ENCODE measurements at places on chromosomes 7 and 10. TPM values are rescaled to one million over a fixed set of nuclear protein-coding genes. Genes with fewer than 3 reads are reported as not detected.

Gene NYAP1
- total RNA-seq = 0.56 TPM

Gene ELFN1
- total RNA-seq = 1.3 TPM

DNA sequence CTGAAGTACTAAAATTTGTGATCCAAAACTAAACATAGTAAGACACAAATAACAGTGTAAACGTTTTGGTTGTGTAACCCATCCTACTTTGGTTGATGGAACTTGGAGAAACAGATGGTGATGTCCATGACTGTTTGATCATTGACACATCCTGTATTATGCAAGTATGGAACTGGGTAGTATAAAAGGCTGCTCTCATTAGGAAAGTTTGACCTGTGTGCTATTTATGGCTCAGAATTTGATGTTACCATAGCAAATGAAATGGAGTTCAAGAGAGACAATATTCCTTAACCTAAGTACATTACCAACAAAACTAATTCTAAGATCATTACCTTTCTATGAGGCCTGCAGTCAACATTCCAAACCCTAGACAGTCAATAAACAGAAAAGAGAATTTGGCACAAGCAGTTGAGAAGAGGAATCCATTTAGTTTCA is 39.9 kb downstream of the DKK1 start:
- H3K27ac ChIP-seq = no peak overlapping the region
- no peaks in the 10 kb centered on the region for H3K36me3 ChIP-seq
- H3K4me3 ChIP-seq = no peak overlapping the region
- H3K27me3 ChIP-seq = no peaks in the 10 kb centered on the region
- no peak for DNase-seq
- peaks cover 7% of the 10 kb centered on the region for H3K4me1 ChIP-seq

GRCh38 chr10:91493313-91493712 is 83.2 kb downstream of the HECTD2 start:
- H3K36me3 ChIP-seq = no peaks in the 10 kb centered on the region
- H3K4me3 ChIP-seq = no peak overlapping the region
- DNase-seq = no peak
- no peak overlapping the region for H3K27ac ChIP-seq
- no peaks in the 10 kb centered on the region for H3K4me1 ChIP-seq

GRCh38 chr10:112896273-112896672 is 53.8 kb upstream of the TCF7L2 start:
- no peaks in the 10 kb centered on the region for H3K27me3 ChIP-seq
- peaks cover 10% of the 10 kb centered on the region for H3K4me1 ChIP-seq
- no peak overlapping the region for H3K4me3 ChIP-seq
- H3K36me3 ChIP-seq = no peaks in the 10 kb centered on the region
- DNase-seq = no peak
- H3K27ac ChIP-seq = no peak overlapping the region

DNA sequence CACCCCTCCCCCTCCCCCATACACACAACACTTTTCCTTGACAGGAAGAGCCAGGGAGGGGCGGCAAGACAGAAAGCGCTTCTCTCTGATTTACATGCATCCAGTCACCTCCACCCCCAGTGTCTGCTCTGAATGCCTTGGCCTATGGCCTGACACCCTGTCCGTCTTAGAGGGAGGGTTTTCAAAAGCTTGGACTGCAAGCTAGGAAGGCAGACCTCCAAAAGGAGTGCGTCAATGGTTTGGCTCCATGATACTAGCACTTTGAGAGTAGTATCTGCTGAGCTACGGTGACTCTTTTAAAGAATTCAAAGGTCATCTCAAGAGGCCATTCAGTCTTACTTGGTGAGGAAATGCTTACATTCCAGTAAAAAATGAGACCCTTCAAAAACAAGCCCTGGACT is 20.3 kb upstream of the PAX2 start:
- DNase-seq = no peak
- no peaks in the 10 kb centered on the region for H3K4me1 ChIP-seq
- H3K27ac ChIP-seq = no peak overlapping the region
- H3K4me3 ChIP-seq = no peak overlapping the region

DNA sequence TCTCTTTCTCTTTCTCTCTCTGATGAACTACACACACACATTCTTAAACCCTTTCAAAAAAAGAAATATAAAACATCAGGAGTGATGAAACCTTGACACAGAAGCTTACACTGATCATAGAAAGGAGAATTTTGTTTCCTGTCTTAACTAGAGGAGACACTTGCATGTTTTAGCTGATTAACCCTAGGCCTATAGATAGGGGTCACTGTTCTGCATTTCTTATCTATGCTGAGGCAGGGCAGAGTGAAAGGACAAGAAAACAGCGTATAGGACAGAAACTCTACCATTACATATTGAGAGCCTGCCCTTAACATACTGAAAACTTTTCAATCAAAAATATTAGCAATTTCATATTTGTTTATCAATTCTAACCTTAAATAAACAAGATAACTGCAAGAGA is 680.6 kb upstream of the MBL2 start:
- no peaks in the 10 kb centered on the region for H3K4me1 ChIP-seq
- no peaks in the 10 kb centered on the region for H3K27me3 ChIP-seq
- H3K36me3 ChIP-seq = no peaks in the 10 kb centered on the region
- no peak overlapping the region for H3K4me3 ChIP-seq

GRCh38 chr10:14513123-14513522 is 182.4 kb upstream of the FRMD4A start:
- H3K27me3 ChIP-seq = no peaks in the 10 kb centered on the region
- H3K4me3 ChIP-seq = no peak overlapping the region
- no peaks in the 10 kb centered on the region for H3K4me1 ChIP-seq
- H3K27ac ChIP-seq = no peak overlapping the region
- DNase-seq = no peak

- H3K27me3 ChIP-seq = no peaks in the 10 kb centered on the region
- no peaks in the 10 kb centered on the region for H3K4me1 ChIP-seq
- H3K36me3 ChIP-seq = no peaks in the 10 kb centered on the region
- no peak overlapping the region for H3K4me3 ChIP-seq
- no peak for DNase-seq
Measured at GRCh38 chr10:93166134-93166533, 92.4 kb downstream of the CYP26A1 start.

DNA sequence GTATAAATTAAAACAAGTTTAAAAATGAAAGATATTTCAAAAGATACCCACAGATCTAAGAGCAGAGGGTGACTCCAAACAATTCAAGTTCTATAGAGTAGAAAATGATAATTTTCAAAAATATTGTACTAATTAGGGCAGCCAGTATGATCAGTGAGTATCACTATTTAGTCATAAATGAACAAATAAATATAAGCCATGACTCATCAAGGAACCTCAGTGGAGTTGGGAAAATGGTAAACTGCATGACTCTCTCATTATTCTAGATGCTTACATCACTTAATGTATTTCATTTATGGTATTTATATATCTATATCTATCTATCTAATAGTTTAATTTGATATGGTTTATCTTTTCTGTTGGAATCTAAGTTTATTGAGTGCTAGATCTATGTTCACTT is 94.3 kb downstream of the THSD7A start:
- DNase-seq = no peak
- no peaks in the 10 kb centered on the region for H3K36me3 ChIP-seq
- no peak overlapping the region for H3K27ac ChIP-seq

GRCh38 chr7:40909346-40909980 is 774.7 kb downstream of the SUGCT start:
- H3K27me3 ChIP-seq = no peaks in the 10 kb centered on the region
- H3K27ac ChIP-seq = no peak overlapping the region
- no peaks in the 10 kb centered on the region for H3K36me3 ChIP-seq
- H3K4me3 ChIP-seq = no peak overlapping the region
- no peaks in the 10 kb centered on the region for H3K4me1 ChIP-seq
- DNase-seq = no peak

GRCh38 chr7:223118-223800 is 30.9 kb downstream of the FAM20C start:
- DNase-seq = no peak
- H3K4me1 ChIP-seq = no peaks in the 10 kb centered on the region
- H3K27ac ChIP-seq = no peak overlapping the region

Data from SJCRH30 (cell line).